BE2C (cell line): ENCODE measurements at places on chromosomes 4 and X.
A peak's percentile ranks its signal among the peaks of the same experiment; 100 is the strongest.

DNA sequence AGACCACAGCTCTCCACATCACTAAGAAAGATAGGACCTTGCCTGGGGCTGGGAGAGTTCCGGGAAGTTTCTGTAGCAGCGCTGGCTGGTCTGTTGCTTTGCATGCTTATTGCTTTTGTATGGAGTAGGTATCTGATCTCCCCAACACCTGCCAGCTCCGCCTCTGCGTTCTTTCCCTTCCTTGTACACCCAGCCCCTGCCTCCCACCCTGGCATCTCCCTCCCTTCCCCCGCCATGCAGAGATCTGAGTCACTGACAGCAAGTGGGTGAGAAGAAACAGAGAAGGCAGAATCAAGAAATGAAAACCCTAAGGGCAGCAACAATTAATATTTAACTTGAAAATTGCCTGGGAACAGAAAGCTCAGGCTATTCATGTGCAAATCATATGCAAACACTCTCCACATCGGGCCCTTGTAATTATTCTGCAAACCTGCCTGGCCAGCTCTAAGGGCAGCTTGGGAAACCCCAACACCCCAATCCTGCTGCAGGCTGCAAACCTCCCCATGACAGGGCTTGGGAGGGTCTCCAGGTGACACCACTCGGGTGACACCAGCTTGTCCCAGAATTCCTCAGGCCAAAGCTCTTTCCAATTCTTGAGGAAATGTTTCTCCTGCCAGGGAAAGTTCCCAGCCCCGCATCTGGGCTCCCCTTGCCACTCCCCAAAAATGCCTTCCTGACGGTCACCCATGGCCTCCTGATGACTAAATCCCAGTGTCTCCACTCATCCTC is 257.2 kb downstream of the FBXW7 start:
- DNase-seq, result peak; percentile 39

DNA sequence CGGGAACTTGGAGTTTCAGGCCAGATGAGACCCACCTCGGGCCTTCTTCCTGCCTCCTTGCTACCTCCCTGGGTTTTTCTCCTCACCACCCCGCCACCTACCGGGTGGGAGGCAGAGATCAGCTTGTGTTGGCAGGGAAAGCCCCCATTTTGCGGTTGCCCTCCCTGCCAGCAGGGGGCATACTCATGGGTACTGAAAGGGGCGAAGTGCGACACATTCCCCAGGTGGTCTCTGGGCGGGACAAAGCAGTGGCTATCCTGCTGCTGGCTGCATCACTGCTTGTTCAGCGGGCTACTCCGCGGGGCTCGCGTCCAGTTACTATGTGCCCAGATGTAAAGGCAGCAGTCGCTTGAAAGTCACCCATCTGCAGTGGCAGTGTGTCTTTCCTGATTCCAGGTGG is 330.3 kb downstream of the PDHA2 start:
- DNase-seq, result peak; percentile 12

GRCh38 chrX:39675619-39676018 is 422.1 kb downstream of the BCOR start:
- peak; percentile 26 for DNase-seq

DNA sequence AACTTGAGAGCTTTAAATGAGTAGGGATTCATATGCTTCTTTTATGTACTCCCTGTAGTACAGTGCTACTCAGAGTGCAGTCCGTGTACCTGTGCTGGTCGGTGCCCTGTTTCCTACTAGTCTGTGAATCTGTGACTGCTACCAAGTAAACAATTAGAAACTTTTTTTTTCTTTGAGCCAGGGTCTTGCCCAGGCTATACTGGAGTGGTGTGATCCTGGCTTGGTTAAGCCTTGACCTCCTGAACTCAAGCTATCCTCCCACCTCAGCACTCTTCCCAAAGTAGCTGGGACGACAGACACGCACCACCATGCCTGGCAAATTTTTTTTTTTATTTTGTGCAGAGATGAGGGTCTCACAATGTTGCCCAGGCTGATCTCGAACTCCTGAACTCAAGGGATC is 6.4 kb upstream of the GPC3 start:
- no peak for DNase-seq

- DNase-seq, result peak; percentile 87
These were observed at the start of gene WDFY3 for GRCh38 chr4:84966382-84967242. TSS of gene WDFY3 (minus strand) at chr4:84966690. CDS start at chr4:84860591, 106,099 bp downstream.

- no peak for DNase-seq
These were observed 11.6 kb downstream of the TKTL1 start for GRCh38 chrX:154307202-154307601.
